ENCODE measurements at places on chromosomes 6 and 20.

DNA sequence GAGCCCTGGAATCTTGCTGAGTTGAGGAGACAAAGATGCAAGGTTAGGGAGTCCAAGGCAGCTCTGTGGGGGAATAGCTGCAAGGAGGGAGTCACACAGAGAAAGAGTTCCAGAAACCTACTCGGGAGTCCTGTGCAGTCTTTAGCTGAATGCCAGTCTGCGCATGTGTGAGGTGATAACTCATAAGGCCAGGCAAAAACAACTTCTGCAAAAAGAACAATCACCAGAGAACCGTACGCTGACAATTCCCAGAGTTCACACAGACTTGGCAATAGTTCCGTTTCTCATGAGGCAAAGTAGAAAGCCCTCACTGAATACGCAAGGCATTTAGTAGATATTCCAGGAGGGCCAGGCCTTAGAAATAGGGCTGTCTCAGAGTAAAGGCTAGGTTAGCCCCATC, 135.2 kb upstream of the TAB2 start:
- no peak for DNase-seq

DNA sequence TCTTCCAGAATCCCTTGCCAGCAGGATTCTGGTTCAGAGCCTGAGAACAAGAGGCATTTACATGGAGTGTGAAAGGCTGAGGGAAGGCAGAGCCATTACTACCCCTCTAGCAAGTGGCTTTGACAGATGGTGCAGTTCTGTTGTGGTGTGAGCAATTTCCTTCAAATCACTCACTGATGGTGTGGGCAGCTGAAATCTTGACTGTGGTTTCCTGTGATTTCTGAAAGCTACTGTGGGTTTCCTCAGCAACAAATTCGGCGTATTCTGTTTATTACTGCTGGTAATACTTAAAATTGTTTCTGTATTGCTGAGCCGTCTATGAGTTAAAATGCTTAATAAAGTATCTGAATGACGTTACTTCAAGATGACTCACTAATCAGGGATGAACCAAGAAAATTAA, 181.5 kb upstream of the TCF21 start:
- no peak for DNase-seq

DNA sequence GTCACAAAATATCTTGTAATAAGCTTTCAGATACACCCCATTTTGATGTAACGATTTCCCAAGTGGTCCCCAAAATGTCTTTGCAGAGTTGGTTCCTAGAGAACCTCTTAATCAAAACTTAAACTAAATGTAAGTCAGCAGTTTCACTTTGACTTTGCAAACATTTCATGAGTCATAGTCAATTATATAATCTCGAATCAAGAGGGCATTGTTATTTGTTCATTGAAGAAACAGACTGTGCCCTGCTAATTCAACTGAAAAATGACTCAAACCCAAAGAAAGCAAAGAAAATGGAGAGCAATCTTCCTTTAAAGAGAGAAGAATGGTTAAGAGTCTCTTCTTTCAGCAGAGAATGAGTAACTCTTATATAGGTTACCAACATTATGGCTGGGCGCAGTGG, 58.3 kb downstream of the IPCEF1 start:
- no peak for DNase-seq

DNA sequence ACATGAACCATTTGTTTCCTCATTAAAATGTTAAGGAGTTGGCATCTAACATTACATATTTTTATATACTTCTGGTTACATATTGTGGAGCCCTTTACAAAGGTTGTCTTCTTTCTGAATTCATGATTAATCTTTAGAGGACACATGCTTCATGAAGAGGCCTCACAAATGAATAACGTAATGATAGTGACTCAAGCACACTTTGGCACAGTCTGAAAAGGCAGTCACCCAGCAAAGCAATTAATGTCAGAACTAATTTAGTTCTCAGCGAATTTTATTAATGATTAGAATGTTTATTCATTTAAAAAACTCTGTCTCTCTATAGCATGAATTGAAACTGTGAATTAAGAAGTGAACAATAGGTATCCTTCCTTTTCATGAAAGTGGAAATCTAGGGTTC, 854.2 kb downstream of the PHF3 start:
- DNase-seq: no peak

DNA sequence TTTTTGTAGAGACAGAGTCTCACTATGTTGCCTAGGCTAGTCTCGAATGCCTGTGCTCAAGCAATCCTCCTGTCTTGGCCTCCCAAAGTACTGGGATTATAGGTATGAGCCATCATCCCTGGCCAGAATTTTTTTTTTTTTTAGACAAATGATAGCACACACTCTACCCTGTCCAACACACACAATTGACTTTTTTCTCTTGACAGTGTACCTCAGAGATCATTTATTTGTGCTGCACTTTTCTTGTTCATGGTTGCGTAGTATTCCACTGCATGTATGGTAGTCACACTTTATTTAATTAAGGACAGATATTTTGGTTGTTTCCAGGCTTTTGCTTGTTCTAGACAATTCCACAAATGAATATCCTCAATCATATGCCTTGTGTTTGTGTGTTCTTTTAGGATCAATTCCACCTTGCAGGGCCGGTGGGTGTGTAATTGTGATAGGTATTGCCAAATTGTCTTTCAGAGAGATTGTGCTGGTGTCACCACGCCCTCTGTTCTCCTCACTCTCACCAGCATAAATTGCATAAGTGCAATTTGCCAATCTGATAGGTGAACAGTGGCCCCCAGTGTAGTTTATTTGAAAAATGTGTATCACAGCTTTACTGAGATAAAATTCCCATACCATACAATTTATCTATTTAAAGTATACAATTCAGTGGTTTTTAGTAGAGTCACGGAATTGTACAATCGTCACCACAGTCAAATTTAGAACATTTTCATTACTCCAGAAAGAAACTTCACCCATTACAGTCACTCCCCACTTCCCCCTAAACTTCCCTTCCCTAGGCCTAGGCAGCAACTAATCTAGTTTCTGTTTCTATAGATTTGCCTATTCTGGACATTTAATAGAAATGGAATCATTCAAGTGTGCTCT, 20.1 kb downstream of the SRC start:
- no peak for DNase-seq

- no peak for DNase-seq
Observed at GRCh38 chr6:90922325-90922724, 335.5 kb upstream of the MAP3K7 start.

DNA sequence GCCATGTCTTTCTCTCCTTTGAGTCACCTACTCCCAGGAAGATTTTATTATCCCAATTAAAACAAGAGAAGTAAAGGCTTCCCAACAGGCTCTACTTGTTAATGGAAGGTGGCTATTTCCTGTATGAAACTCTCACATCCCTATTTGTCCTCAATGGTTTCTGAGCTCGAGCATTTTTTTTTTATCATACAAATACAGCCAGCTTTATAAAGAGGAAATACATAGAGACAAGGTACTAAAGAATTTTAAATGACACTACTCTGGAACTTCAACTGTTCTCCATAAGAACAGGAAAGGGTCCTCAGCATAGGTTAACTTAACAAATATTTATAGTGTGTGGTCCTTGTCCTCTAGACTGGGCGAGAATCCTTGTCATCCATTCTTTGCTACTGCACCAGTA, 41.0 kb downstream of the TSHZ2 start:
- no peak for DNase-seq

DNA sequence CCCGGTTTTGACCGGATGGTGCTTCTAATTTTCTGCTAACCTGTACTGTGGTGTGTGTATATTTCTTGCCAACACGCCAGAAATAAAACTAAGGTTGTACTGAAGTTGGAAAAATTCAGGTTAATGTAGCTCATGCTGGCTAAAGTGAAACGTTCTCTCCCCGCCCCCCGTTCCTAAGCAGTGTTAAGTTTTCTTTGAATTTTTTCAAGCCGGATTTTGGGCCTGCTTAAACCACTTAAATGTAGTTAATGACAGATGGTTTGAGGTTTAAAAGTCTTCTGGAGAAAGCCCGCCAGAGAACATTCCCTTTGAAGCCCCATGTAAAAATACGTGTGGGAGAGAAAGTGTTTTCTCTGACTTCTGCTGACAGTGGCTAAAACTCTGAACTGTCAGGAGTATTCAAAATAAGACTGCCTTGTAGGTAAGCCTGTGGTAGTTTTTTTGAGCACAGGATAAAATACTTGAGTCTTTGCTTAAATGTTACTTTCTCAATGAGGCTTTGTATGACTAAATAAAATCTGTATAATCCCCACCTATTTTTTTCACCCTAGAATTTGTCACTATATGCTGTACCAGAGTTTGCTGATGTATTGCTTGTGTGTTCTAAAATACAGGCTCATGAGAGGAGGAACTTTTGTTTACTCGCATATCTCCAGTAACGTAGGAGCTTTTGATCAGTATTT, 101.3 kb downstream of the OR2B2 start:
- DNase-seq: peak; percentile 19

DNA sequence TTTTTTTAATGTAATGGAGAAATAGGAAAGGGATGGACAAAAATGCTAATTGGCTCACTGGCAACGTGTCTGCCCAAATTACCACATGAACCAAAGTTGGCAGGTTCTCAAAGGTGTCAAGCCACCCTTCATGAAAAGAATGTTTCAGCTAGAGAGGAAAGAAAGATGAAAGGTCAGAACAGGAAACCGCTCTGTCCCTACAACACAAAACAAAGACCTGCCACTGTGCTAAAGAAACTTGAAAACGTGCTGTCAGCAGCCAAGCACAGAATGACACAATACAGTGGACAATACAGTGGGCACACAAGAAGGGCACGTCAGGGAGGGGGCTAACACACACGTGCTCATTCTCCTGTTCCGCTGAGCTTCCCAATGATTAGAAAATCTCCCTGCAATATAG, 4.9 kb downstream of the PREP start:
- no peak for DNase-seq

- peak; percentile 87 for DNase-seq
Observed at GRCh38 chr6:37137201-37138090, 32.5 kb upstream of the PIM1 start.

- DNase-seq: no peak
Observed at GRCh38 chr20:38946836-38947235, 15.3 kb upstream of the DHX35 start.

- no peak for DNase-seq
Observed at GRCh38 chr6:150445486-150445885, 76.7 kb downstream of the IYD start.

GRCh38 chr20:41623625-41624375, 5.6 kb upstream of the CHD6 start:
- no peak for DNase-seq

DNA sequence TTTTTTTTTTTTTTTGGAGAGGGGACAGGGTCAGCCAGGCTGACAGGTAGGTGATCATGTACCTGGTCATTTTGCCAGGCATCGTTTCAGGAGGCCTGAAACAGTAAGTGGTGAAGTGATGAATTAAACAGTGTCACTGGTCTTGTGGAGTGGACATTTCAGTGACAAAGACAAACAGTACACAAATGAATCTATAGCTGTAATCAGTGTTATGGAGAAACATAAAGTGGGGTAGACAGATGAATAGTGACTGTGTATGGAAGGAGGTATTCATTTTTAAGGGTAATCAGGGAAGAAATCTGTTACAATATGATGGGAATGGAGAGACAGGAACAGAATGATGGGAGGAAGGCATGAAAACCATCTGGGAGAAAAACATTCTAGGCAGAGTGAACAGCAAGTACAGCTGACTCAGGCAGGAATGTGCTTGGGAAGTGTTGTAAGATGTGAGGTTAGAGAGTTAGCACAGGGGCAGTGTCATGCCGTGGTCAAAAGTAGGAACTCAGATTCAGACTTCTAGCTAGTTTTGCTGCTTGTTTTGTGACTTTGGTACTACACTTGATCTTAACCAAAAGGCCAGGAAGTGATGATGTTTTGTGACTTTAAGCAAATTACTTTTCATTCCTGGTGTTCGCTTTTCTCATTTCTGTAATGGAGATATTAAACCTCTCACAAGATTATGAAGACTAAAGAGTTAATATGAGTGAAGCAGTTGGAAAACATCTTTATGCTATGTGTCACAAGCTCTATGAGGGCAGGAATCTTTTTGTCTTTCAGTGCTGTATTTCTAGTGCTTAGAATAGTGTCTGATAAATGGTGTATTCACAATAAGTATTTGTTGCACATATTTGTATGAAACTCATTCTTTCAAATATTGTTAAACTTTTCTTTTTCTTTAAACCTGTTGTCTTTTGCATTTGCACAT, 43.4 kb downstream of the QKI start:
- DNase-seq: no peak

GRCh38 chr6:124446961-124447360, 515.3 kb upstream of the RNF217 start:
- no peak for DNase-seq

DNA sequence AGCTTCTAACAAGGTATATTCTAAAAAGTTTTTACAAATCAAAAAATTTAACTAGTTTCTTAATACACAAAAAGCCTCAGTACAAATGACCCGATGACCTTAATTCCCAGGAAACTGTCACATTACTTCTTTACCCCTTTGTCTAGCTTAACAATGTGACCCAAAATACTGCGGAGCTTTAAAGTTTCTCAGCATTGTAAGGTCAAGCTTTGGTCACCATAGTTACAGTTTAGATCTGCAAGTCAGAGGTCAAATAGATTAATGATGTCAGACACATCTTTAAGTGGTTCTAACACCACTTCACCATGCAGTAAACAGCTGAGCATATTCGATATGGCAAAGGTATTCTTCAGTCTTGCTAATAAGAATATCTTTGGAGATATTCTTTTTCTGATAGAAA, 36.8 kb upstream of the FLRT3 start:
- no peak for DNase-seq

DNA sequence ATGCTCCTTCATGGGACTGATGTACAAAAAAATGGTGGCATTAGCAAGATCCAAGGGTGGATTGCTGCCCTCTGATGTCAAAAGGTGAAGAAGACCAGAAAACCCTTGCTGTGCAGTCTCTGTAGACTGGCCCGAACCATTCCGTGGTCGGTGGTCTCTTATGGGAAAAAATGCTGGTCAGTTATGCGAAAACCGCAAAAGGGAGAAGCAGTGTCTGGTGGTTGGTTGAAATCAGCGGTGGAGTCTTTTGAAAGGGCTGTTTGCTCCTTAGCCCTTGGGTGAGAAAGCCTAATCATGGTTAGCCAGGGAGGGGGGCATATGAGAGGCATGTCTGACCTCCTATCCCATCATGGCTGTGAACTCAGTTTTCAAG, 108.1 kb downstream of the DTNBP1 start:
- no peak for DNase-seq

GRCh38 chr6:44386364-44386928, 1.1 kb upstream of the CDC5L start:
- DNase-seq: no peak

All from SW480 (cell line).